ENCODE measurements at places on chromosomes 11 and 22.

- DNase-seq, result no peak
Observed at GRCh38 chr11:64607381-64607985, 16.5 kb downstream of the SLC22A12 start.

DNA sequence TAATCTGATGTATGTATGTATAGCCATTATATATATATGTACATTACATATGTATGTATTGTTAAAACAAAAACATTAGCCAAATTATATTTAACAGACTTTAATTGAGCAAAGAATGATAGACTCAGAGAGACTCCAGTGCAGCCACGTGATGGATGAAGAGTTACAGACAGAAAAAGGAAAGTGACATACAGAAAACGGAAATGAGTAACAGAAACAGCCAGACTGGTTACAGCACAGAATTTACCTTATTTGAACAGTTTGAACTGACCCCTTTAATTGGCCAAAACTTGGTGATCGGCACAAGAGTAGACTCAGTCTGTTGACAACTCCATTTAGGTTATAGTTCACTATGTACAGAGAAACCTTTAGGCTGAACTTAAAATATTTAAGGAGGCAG is 35.0 kb downstream of the CHORDC1 start:
- no peak for DNase-seq

DNA sequence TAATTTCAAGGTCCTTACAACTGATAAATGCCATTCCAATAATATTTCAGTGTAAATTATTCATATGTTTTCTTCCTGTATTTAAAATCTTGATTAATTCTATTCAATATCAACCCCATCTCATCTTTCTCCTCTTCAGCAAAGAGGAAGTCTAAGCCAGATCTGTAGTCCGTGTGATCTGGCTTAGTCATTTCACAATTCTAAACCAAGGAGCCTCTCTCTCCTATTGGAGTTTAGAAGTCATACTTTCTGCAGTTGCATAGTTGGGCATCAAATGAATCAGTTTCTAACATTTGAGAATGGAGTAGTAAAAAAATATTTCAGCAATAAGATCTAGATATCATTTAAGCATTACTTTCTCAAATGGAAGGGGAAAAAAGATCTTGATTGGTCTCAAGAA is 354.9 kb downstream of the JRKL start:
- DNase-seq, result no peak

GRCh38 chr11:130644187-130644586 is 195.7 kb downstream of the ADAMTS15 start:
- DNase-seq, result no peak

DNA sequence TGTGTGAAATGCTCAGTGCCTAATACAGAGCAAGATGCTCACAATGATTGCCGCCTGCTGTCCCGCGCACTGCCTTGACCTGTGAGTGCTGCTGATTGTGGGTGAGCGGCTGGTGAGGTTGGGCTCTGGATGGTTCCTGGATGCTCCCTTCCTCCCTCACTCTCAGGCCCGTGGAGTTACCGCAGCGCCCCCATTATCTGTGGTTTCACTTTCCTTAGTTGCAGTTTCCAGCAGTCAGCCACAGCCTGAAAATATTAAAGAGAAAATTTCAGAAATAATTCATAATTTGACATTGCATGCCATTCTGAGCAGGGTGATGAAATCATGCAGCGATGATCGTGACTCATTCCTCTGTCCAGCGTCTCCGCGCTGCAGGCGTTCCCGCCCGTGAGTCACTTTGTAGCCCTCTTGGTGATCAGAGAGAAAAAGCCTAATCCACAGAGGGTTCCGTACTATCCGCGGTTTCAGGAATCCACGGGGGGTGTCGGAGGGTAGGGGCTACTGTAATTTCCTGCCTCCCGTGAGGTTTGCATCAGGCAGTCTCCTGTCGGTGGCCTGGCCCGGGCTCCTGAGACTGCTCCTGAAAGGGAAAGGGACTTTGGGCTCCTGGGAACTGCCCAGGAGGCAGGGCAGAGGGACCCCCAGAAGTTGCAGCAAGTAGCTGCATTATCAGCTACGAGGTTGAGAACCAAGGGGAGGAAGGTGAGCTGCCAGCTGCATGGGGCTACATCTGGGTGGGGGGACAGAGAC is 10.6 kb downstream of the RPL3 start:
- peak; percentile 73 for DNase-seq

- no peak for DNase-seq
Observed at GRCh38 chr11:10503777-10504480, 37.1 kb downstream of the RNF141 start.

GRCh38 chr11:94776351-94777321 is 8.5 kb downstream of the AMOTL1 start:
- DNase-seq, result peak; percentile 44

- no peak for DNase-seq
Observed at GRCh38 chr11:19953336-19953735, 206.9 kb downstream of the DBX1 start.

- DNase-seq, result no peak
Observed at GRCh38 chr11:85685820-85686459, at the start of gene CCDC89. Gene CCDC89 (minus strand): TSS chr11:85686195. CDS start chr11:85686130, 65 bp downstream.

DNA sequence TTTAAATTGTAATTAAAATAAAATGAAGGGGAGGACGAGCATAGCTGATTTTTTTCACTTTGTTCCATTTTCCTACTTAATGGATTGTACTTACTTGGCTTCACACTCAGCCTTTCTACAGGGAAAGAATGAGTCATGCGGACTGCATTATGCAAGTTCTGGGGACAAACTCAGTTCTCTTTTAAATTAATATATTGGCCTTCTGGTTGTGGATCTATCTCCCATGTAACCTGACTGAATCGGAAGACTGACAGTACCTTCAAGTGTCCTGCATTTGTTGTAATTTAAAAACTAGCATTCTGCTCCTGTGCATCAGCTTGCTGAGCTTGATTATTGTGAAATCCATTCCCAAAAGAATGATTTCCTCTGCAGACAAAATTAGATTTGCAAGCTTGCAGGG is 12.2 kb downstream of the OR8D1 start:
- no peak for DNase-seq

GRCh38 chr22:48501231-48501750 is 1326.4 kb downstream of the BRD1 start:
- no peak for DNase-seq

DNA sequence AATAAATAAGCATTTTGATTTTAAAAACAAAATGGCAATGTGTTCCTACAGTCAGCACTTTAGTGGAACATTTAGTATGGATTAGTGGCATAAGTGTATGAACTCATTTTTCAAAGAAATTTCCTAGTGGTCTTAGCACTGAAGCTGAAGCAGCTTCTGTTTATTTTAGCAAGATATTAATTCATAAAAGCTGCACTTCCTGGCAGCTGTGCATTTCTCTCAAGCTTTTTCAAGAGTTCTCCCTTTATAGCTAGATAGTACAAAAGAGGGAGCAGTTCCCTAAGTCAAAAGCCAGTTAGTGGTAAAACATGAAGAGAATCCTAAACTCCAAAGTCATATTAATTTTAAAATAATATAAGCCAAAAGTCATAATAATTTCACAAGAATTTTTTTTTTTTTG is 1036.0 kb upstream of the CCDC90B start:
- DNase-seq, result no peak

- no peak for DNase-seq
Observed at GRCh38 chr11:19323502-19323901, 82.8 kb upstream of the E2F8 start.

- DNase-seq, result no peak
Observed at GRCh38 chr11:59175091-59175501, 3.2 kb downstream of the DTX4 start.

DNA sequence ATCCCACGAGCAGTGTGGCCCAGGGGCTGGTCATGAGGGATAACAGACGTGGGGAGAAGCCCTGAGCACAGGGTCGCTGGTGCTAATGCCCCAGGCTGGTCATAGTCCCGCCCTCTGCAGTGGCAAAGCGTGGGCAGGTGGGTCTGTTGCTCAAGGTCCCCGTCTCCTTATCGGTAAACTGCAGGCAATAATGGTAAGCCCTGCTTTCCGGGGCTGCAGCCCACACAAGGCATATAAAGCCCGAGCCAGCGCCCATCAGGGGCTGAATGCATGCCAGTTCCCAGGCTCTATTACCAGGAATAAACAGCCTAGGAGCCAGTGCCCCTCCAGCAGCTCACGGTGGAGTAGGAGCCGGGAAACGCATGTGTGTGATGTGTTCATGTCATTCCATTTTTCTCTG is 261.0 kb downstream of the BRD1 start:
- DNase-seq, result no peak

DNA sequence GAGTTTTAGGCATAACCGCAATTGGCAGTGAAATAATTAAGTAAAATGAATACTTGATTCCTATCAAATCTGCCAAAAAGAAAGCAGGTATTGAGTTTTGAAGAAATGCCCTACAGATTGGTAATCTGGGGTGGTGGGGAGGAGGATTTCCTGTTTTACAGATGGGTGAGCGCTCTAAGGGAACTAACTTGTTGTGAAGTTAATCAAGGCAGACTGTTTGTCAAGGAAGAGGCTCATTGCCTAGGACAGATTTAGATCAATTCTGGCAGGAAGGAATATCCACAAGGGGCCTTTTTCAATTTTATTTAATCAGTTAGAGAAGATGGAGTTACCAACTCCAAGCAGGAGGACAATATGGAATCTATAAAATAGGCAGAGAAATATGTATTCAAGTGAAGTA is 271.5 kb upstream of the CCDC90B start:
- DNase-seq, result no peak

DNA sequence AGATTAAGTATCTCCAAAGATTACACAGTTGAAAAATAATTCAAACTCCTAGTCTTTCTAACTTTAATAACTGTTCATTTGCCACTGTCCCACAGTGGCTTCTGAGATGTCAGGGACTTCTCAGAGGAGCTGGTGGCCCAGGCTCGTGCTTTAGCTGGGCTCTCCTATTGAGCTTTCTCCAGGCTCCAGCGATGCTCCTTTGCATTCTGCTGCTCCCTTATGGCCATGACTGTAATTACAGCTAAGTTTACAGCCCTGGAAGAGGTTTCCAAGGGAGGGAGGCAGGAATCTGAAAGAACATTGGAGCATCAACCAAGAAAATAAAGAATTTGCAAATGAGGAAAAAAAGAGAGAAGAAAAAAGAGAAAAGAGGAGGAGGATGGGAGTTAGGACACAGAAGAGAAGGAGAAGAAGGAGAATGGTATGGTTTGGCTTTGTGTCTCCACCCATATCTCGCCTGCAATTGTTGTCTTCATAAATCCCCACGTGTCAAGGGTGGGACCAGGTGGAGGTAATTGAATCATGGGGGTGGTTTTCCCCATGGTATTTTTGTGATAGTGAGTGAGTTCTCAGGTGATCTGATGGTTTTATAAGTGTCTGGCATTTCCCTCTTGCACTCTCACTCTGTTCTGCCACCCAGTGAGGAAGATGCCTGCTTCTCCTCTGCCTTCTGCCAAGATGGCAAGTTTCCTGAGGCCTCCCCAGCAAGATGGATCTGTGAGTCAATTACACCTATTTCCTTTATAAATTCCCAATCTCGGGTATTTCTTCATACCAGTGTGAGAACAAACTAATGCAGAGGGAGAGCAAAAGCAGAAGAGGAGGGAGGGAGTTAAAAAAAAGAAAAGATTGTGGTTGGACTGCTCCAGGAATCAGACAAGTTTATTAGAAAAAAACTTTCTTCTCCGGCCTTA is 857.0 kb downstream of the KCNA4 start:
- peak; percentile 64 for DNase-seq

- DNase-seq, result peak; percentile 71
Observed at GRCh38 chr22:23182309-23183060, 2.2 kb downstream of the BCR start.

DNA sequence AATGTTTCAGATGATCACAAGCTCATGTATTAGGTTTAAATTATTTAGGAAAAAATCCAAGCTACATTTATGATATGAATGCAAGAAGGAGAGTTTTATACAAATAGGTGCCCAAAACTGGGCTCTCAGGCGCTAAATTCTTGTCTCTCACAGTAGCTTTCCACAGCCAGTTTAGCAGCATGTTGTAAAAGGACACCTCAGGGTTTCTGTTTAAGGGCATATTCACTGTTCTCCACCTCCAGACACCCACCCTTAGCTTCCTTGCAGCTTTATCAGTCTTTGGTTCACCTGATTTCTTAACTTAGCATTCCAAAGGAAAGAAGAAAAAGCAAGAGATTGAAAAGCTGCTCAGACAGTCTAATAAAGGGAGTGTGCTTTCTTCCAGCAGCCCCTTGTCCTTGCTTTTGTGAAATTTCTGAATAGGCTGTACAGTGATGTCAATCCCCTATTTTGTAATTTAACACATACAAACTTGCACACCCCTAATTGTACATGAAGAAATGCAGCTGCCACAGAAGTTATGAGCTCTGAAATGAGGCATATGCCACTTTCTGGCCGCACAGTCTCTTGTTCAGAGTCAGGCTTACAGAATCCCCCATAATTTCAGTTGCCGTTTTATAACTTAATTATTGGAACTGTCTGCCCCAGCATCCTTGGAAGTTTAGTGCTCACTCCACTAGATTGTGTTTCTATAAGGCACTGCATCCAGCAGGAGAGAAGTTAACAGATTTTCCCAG is 262.1 kb downstream of the DDX10 start:
- DNase-seq, result no peak

DNA sequence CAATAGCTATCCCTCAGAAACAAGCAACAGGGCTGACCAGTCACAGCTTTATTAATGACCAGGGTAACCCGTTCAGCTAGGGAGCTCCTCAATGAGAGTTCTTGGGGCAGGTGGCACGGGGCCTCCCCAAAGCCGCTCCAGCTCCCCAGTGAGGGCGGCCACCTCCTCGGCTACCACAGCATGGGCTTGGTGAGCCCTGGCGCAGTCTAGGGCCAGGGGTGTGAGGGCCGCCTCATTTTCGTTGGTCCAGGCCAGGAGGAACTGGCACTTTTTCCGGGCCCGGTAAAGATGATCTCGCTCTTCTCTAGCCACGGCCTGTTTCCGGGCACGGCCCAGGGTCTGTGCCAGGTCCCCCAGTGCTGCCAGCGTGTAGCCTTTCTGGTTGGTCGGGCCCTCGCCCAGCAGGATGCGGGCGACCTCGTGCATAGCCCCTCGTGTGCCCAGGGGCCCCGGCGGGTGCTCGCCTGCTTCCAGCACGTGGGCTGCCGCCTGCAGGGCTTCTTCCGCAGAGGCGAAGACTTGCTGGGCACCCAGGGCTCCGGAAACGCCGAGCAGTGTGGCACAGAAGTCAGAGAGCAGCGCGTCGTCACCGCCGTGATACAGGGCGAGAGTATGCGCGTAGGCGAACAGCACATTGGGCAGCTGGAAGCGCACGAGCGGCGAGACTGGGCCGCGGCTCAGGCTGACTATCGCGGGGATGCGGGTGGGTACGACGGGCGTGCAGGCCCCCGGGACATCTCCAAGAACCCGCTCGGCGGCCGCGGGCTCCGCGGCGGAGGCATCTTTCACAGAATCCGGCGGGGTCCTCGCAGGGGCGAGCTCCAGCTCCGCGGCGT is 913 bp downstream of the ZNHIT2 start:
- no peak for DNase-seq

DNA sequence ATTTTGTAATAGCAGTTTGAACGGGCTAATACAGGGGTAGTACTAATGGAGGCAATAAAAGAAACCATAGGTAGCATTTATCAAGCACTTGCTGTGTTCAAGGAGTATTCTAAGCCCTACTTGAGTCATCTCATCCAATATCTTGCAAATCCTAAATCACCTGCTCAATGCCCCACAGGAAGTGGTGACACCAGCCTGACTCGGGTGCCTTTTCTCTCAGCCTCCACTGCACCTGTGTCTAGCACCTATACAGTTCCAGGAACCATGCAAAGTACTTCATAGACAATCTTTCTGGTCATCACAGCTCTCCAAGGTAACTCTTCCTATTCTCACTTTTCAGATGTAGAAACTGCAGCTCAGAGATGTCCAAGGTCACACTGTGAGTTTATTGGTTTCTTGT is 98.0 kb downstream of the PRR5L start:
- no peak for DNase-seq

- peak; percentile 44 for DNase-seq
Observed at GRCh38 chr22:39520226-39521105, at the start of gene ATF4. Gene ATF4 (plus strand): TSS chr22:39520562. CDS start chr22:39521446, 884 bp downstream.

Measured in RWPE1 (cell line).